ENCODE measurements at places on chromosomes 16 and 17.

DNA sequence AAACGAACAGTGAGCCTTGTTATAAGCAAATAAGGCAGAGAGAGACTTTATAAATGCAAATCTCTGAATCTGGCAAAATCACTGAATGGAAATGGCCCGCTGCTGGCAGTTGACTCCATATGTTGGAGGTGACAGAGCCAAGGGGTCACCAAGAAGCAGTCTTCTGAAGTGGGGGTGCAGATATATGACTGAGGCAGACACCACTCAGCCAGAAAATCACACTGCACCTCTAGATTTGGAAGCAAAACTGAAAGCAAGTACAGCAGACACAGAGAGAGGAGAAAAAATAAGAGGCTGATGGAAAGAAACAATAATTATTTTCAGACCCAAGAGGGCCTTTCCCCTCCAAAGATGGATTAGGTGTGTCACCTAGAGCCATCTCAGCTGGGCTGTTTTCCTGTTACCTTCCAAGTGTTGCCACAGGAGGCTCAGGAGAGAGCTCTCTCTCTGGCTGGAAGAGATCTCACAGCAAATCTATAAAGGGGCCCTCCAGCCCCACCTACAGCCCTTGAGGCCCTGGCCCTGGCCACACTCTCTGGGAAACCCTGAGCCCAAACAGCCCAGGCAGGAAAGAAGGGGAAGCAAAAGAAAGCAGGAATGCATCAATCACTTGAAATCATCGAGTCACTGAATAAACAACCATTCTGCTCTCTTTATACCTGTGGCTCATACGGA is 585.1 kb upstream of the PSMD7 start:
- DNase-seq: no peak

- DNase-seq: no peak
Observed at GRCh38 chr16:73846007-73846330, 450.6 kb upstream of the PSMD7 start.

DNA sequence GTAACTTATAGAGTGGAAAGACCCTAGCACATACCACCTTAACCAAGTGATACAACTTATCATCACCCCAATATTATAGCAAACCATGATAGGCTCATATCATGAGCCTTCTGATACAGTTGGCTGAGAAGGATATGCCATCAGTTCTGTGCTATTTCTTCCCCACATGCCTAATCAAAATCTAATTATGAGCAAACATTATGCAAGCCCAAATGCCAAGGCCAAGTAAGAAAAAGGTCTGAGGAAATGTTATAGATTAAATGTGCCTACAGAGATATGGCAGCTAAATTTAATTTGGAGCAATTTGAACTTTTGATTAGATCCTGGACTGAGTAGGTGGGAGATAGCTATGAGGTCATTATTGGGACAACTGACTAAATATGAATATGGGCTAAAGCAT is 225.9 kb upstream of the PMFBP1 start:
- no peak for DNase-seq

GRCh38 chr17:54903375-54903774 is 2.7 kb downstream of the TOM1L1 start:
- no peak for DNase-seq

DNA sequence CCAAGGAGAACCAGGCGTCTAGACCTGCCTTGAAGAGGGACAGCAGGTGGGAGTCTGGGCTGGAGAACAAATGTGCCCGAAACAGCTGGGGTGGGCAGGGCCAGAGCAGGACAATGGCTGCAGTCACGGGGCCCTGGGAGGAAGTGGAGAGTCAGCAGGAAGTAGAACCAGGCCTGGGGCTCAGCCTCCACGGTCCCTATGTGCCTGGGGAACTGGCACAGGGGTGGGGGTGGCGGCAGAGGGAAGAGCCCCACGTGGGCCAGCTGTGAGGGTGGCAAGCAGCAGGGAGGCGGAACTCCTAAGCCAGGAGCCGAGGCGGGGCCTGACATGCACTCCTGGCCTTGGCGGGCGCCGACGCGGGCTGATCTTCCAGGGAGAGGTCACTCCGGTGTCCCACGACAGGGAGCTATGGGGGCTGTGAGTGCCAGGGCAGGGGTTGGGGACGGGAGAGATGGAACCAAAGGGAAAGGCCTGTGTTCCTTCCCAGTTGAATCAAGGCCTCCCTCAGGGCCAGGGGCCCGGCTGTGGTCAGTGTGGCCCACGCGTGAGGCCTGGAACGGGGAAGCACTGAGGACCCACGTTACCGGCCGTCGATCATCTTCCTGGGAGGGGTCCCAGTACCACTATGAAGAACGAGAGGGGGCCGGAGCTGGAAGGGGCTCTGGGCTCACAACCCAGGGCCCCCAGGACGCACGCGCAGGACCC is 42.7 kb downstream of the TIMM22 start:
- DNase-seq: no peak

DNA sequence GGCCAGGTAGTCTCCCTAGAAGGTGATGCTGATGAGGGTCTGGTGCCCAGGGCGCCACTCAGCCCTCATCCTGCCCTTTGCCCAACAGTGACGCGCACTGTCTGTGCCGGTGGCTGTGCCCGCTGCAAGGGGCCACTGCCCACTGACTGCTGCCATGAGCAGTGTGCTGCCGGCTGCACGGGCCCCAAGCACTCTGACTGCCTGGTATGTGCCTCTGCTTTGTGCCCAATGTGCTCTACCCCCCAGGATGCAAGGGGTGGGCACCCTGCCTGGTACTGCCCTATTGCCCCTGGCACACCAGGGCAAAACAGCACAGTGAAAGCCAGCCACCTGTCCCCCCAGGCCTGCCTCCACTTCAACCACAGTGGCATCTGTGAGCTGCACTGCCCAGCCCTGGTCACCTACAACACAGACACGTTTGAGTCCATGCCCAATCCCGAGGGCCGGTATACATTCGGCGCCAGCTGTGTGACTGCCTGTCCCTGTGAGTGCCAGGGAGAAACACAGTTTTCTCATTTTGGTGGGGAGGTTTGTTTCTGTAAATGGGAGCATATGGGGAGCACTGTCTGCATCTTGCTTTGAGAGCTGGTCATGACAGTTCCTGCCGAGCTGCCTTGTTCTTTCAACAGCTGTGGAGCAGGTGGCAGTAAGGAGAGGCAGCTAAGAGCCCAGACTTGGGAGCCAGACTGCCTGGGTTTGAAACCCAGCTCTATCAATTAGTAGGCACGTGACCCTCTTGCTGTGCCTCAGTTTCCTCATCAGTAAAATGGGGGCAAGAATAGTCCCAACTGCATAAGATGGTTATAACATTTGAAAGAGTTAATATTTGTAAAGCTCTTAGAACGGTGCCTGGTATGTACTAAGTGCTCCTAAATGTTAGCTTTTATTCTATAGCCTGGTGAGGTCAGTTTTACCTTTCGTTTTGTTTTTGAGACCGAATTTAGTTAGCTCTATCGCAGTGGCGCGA is 10.4 kb downstream of the ERBB2 start:
- DNase-seq: no peak

DNA sequence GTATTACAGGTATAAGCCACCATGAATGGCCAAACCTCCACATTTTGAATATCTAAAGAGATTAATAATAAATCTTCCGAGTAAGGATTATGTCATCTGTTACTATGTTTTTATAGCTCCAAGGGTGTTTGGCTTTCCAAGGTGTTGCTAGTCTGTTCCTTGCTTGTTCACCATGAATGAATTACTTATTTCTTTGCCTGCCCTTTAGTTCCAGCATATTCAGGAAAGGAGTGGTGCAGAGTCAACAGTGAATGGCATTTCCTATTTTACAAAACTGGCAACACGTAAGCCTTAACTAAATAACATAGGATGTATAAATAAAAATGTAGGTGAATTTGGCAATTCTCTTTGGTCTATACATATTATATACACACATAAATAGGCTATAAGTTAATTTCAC is 70.3 kb downstream of the MYO1D start:
- no peak for DNase-seq

DNA sequence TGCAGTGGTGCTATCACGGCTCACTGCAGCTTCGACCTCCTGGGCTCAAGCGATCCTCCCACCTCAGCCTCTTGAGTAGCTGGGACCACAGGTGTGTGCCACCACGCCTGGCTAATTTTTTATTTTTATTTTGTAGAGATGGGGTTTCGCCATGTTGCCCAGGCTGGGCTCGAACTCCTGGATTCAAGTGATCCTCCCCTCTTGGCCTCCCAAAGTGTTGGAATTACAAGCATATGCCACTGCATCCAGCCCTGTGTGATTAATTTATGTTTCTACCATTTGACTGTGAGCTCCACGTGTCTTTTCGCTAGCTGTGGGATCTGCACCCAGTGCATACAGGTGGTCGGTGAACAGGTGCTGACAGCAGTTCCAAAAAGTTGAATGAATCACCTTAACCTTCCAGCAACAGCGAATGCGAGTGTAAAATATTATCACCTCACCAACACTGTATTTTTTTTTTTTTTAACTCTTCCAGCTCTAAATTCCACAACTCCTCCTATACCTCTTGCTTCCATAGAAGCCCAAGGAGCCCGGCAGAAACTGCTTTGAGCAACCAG is 484 bp upstream of the NUDT7 start:
- DNase-seq: no peak
